ENCODE measurements at places on chromosomes 2 and 18.

GRCh38 chr2:8367833-8368232 lies 314.0 kb upstream of the ID2 start:
- DNase-seq: no peak

DNA sequence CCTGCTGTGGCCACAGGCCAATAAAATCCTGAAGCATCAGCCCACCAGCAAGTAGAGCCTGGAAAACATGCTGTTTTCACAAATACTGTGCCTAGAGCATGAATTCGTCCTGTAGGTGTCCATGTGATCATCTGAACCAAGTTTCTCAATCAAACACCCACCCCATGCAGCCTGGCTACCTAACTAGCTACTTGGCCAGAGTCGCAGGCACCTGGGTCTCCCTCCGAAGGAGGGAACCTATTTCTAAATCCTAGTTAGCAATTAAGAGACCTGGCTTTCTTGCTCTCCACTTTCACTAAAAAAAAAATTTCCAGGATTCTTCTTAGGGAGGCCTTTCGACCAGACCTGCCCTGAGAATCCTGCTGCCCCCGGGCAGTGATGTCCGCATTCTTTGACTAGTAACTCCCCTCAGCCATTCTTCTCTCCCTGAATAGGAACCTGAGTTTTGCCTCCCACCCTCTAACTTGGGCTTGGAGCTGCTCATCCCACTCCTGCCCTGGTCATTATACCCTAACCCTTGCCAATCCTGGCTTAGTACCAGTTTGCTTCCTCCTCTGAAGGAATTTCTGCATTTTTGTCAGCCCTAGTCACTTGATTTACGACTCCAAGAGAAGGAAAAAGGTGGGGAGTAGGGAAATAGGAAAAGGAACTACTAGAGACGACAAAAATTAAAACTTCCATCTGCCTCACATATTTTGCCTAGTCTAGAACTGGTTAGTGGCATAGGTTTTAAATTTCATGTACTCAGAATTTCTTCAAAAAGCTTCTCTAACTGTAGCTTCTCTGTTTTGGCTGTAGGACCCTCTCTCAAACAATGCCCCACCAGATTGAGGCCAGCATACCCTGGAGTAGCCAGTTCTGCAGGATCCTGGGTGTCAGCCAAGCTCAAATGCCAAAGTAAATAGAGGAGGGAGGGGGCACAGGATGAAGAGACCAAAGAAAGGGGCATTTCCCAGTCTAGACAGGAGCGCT lies 25.4 kb upstream of the TANK start:
- peak; percentile 61 for DNase-seq

GRCh38 chr2:163467251-163467630 lies 268.6 kb downstream of the FIGN start:
- peak; percentile 1 for DNase-seq

DNA sequence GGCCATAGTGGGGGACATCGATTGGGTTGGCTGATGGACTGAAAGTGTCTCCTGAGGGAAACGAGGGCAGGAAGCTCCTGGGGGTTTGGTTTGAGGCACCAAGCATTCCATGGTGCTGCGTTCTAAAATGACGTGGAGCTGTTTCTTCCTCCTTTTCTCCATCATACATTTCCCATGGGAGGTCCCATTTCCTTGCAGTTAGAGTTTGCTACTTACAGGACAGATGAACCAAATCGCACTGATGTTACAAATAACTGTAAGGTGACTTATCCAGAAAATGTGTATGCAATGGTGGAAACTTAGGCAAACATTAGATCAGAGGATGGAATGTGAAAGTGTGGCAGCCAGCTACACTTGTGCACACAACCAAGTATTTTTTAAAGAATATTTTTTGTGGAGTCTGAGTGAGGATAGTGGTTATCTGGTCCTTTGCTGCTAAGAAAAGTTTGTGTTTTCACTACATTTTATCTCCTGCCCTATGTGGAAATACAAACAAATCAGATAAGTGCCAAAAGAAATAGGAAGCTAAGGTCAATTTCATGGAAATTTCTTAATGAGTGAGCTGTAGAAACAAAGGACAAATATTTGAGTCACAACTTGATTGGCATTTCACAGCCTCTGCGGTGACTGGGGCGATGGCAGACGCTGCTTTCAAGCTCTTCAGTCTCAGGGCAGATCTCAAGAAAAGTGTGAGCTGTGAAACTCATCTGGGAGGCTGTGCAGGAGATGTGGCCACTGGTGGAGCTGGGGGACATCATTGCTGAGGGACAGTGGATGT lies 256.2 kb downstream of the TSN start:
- DNase-seq: peak; percentile 10

DNA sequence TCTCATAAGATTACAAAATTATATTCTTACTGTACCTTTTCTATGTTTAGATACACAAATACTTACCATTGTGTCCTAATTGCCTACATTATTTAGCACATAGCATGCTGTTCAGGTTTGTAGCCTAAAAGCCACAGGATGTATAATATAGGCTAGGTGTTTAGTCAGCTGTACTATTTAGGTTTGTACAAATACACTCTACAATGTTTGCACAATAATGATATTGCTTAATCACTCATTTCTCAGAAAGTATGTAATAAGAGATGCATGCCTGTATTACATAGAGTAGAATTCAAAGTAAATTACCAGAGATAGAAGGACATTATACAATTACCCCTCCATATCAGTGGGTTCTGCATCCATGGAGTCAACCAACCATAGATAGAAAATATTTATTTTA lies 201.1 kb upstream of the COL3A1 start:
- DNase-seq: peak; percentile 28

DNA sequence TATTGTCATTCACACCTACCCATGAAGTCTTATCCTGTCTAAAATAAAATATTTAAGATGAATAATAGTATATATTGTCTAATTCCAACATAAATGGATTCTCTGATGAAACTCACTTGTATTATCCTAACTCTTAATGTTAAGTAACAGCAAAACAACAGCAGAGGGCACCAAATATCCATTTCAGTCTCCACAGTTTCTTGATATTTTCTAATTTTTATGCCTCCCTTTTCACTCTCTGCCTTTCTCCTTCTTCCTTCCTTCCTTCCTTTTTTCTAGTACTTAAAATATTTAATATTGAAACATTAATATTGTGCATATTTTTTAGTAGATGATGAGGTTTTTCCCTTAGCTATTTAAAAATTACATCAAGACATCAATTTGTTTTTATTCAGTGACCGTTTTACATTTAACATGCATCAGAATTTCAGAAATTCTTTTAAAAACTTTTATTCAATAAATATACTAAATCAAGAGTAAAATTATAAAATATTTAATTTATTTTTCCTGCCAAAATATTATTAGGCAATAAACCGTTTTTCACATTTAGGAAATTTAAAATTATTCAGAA lies 97.6 kb downstream of the WDR7 start:
- peak; percentile 28 for DNase-seq

DNA sequence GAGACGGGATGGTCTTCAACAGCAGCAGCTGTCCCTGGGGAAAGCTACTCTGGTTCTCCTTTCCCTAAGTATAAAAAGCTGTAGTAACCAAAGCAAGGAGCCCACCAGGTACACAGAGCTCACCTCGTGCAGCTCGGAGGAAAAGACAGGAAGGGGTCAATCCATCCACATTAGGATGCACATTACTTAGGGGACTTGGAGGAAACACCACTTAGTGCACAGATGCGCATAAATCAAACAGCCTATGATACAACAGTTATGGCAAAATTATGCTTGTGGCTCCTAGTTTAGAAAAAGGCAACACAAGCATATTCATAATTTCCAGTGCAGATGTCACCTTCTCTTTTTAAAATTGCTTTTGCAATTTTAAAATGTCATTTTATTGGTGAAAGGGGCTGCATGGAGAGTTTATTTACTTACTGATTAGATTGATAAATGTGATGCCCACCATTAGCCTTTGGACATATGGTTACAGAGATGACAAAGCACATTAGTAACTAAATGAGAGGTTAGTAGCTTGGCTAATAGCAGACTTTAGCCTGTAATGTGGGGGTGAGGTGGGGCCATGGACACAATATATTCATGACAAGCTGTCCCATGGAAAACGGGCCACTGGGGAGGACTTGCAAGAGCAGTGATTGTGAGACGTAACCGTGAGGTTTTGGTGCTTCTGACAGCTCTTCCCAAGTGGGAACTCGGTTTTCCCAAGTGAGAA lies 199.8 kb downstream of the MYT1L start:
- DNase-seq: no peak

- peak; percentile 47 for DNase-seq
These were observed 73.3 kb downstream of the PIK3C3 start for GRCh38 chr18:42028247-42028832.

GRCh38 chr2:169300636-169301530 lies 61.5 kb downstream of the LRP2 start:
- DNase-seq: no peak

DNA sequence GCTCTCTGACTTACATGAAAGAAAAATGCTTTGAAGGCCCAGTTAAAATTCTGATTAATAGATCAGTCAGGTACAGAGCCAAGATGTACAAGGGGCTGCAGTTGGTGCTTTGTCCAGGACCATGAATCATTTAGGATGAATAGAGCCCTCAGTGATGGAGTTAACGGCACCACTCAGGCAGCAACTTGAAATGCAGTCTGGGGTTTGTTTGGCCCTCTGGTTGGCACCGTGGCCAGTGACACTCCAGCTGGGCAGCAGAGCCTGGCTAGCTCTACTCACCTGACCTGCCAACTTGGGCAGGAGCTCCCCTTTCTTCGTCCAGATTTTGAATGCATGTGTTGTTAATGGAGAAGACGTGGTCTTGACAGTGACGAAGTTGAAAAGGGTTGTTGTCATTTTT lies 493.0 kb upstream of the ACVR2A start:
- DNase-seq: no peak

- DNase-seq: no peak
These were observed 131.4 kb downstream of the SEPTIN10 start for GRCh38 chr2:109482361-109482861.

GRCh38 chr2:47307066-47307465 lies 95.9 kb upstream of the MSH2 start:
- DNase-seq: no peak

DNA sequence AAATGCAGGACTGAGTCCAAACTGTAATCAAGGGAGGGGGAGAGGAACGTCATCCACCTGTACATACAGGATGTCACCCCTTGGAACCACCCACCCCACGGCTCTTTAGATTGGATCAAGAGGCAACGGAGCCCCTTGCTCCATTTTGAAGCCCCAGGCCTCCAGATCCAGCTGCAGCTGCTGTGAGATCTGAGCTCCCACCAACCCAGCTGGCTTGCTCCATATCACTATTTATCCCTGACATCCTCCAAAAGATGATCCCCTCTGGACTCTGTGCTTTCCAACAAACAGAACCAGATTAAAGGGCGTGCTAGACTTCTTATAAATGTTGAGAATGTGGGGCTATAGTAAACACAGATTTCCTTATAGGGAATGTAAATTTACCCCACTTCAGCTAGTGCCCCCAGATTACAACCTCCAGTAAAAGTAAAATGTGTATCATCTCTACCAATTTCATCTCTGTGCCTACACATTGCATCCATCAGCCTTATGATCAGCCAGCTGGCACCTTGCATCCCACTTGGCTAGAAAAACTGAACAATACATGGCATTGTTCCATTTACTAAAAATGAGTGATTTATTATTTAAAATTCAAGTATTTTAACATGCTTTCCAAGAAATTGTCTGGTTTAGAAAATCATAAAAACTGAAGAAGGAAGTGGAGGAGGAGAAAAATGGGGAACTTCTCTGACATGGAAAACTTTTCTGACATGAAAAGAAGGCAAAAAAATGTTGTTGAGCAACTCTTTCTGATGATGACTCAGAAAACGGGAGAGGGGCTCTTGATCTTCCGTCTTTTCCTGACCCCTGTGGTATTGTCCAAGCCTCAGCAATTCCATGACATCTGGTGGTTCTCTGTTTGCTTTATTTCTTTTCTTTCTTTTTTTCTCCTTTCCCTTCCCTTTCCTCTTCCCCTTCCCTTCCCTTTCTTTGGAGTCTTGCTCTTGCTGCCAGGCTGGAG lies 262.6 kb upstream of the THUMPD2 start:
- peak; percentile 88 for DNase-seq

DNA sequence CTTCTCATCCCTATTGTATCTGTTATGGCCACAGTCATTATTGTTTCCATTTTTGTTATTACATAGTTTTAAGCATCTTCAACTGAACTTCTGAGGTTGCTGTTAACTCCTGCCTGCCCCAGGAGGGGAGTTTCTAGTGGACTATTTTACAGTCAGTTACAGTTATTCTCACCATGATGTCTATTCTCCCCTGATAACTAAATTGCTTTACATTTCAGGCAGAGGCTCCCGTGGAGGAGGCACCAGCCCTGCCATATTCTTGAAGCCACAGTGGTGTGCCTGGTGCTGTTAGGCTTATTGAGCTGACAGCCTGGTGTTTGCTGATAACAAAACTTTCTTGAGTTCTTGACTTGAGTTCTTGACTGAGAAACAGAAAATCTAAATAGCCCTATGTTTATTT lies 256.4 kb downstream of the TFCP2L1 start:
- no peak for DNase-seq

GRCh38 chr2:171057575-171057974 lies 103.1 kb downstream of the TLK1 start:
- no peak for DNase-seq

DNA sequence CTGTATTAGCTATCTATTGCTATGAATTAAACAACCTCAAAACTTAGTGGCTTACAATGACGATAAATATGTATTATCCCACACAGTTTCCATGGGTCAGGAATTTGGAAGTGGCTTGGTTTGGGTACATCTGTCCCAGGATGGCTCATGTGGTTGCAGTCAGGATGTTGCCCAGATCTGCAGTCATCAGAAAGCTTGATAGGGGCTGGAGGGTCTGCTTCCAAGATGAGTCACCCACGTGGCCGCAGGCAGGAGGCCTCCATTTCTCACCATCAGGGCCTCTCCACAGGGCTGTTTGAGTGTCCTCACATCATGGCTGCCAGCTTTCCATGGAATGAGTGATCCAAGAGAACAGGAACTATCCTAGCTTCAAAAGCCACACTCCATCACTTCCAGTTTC lies 46.4 kb downstream of the CHRNA1 start:
- DNase-seq: no peak

DNA sequence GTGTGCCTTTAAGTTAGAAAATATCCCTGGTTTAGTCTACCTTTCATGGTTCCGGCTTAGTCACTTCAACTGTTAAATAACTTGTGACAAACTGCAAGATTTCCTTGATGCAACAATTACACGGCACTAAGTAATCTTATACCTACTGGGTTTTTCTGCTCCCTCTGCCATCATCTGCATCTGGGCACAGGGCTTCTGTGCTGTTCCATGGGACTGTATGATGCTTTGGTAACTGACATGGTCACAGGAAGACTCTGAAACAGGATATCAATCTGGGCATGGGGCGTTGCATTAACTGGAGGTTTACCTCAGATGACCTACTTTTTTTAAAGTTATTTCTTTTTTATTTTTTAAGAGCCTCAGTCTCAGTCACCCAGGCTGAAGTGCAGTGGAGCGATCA lies 365.4 kb downstream of the SS18 start:
- peak; percentile 31 for DNase-seq

DNA sequence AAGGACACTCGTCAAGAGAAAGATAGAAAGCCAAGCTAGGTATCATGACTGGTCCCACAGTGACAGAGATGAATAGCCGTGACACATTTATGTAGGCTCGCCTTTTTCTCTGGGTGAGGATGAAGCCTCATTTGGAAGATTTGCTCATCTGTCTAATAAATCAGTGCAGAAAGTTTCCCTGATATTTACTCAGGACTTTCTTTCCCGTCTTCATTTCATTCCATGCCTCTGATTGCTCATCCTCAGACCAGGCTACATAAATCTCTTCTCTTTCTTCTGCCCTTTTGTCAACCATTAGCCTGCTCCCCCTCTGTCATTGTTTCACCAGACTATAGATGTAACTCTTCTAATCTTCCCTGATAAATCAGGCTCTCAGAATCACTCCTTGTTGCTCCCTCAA lies 361.8 kb upstream of the MEIS1 start:
- peak; percentile 2 for DNase-seq

Measured in fibroblast of skin of abdomen (primary cell).